ENCODE measurements at places on chromosomes 4 and X.

GRCh38 chrX:68175562-68175961, 257.7 kb downstream of the OPHN1 start:
- no peak for DNase-seq

DNA sequence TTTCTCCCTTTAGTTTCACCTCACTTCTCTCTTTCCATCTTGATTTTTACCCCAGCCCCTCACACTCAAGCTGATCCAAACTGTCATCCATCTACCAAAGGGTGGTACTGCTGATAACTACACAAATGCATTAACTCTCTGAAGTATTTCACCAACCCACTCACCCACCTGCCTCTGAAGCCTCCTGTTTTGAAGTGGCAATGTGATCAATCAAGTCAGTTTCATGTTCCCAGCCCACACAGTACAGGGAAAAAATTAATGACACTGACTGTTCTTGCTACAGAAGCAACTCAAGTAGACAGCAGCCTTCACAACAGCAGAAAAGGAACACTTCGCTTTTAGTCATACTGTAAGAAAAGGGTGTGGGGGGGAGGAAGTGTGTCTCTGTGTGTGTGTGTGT, 183.0 kb upstream of the NOCT start:
- no peak for DNase-seq

DNA sequence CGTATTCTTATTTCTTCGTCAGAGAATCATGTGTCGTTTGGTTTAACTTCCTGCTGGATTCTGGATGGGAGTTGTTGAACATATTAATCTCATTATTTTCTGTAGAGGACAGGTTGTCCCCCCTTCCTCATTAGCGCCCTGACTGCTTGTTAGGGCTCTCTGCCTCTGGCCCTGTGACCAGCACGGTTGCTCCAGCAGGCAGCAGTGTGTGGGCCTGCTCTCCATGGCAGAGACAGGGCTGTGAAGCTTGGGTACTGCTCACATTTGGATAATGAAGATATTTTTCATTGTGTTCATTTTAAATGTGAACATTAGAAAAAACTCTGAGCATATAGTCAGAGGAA, 102.7 kb downstream of the KLHL8 start:
- DNase-seq, result no peak

GRCh38 chr4:17316566-17316965, 195.3 kb downstream of the QDPR start:
- DNase-seq, result no peak

DNA sequence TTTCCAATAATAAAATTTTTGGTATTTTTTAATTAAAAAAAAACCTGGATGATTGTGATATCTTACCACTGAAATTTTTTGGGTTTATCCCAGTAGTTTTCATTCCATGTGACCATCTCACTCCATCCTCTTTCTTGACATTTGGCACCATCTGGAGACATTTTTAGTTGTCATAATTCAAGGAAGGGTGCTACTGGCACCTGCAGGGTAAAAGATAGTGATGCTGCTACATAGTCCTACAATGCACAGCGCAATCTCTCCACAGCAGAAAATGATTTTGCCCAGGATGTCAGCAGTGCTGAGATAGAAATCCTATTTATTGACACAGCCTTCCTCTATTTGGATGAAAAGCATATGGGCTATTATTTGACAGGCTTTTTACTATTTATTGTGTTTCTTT, 79.3 kb downstream of the RBPJ start:
- no peak for DNase-seq

DNA sequence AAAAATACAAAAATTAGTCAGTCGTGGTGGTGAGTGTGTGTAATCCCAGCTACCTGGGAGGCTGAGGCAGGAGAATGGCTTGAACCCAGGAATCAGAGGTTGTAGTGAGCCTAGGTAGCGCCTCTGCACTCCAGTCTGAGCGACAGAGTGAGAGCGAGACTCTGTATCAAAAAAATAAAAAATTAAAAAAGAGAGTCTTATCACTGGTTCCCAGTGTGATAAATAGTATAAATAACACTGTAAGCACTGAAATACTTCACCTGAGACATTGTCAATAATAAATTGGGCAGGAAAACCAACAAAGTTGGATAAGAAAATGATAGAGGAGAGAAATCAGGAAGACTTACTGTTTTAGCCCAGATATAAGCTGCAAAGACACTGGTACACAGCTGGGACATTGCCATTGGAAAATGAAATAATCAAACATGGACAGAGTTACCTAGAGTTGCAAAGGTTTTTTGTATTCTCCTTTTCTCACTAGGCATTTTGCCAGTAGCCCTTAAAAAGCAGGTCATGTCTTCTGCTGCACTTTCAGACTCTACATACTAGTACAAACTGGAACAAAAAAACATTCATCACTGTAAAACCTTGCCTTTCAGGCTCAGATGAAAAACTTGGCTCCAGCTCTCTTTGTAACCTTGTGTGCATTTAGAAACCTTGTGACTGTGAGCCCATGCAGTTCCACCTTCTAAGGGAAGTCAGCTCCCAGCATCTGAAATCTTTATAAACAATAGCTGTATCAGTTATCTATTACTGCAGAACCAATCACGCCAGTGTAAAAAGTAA, 55.0 kb upstream of the PPP1R2C start:
- no peak for DNase-seq

DNA sequence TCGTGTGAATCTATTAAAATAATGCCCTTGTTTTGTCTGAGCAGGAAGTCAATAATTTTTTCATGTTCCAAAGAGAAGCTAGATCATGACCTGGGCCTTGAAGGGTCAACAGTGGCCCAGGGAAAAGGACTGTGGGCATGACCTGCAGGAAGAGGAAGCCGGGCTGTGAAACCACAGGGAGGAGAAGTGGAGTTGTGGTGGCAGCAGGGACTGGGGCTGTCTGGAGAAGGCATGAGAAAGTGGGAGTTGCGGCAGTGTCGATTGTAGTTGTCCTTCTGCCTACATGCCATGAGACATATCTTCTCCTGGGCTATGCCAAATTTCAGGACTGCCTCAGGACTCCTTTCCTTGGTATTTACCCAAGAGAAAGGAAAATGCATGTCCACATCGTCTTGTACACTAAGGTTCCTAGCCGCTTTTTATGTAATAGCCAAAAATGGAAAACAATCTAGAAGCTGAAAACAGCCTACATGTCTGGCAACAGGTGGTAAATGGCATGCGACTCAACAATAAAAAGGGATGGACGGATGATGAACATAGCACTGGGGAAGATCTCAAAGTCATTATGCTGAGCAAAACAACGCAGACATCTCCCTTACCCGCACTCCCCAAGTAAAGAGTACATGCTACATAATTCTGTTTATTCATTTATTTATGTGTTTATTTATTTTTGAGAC, 13.6 kb upstream of the PTTG2 start:
- DNase-seq, result no peak

DNA sequence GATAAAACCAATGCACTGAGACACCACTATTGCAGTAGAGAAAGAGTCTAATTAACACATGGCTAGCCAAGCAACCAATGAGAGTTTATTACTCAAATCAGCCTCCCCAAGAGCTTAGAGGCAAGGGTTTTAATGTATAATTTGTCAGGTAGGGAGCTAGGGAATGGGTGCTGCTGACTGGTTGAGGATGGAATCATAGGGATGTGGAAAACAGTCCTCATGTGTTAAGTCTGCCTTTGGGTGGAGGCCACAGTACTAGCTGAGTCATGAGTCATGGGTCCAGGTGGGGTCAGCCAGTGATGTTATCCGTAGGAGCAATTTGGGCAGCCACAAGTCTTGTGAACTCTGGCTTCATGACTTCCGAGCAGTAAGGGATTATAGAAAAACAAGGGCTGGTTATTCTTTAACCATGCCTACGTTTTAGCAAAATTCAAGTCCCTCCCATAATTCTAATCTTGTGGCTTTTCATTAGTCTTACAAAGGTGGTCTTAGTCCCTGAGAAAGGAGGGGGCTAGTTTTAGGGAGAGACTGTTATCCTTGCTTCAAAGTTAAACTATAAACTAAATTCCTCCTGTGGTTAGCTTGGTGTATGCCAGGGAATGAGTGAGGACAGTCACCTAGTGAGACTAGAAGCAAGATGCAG, 25.1 kb upstream of the PLAC8 start:
- no peak for DNase-seq

DNA sequence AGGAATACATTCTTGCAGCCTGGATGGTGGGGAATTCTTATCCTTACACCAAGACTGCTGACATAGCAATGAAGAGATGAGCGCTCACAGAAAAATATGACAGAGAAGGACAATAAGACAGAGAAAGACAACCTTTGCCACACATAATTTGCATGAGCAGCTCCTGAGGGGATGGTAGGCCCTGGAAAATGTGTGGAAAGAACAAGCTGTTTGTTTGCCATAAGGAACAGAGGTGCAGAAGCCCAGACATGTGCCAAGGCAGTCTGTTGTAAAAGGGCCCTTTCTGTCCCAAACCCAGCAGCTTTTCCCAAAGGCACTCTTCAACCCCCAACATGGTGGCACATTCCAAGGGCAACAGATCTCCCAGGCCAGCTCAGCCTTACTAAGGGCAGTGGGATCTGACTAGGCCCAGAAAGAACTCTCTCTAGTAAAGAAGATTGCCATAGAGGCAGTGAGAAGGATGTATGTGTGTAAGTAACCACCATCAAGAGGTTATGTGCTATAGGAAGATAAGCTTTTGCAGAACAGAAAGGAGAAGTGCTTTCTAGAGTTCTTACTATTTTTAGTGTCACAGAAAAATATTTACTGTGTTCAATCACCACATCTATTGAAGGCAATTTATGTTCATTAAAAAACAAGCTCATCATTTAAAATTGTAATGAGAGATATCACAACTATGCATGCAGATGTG, 287.0 kb upstream of the RASGEF1B start:
- DNase-seq, result no peak

DNA sequence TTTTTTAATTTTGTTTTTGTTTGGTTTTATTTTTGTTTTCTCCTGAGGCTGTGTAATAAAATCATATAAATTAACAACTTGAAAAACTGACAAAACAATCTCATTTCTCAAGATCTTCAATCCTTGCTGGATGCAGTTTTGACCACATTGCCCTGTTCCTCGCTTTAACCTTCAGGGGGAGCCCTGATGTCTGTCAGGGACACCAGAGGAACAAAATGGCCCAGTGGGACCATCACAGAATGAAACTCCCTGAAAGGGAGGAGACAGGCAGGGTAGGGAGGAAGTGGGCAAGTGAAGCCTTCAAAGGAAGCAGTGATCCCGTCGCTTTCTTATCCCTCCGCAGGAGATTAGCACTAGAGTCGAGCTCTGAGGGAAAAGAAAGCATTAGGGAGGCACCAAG, 274.9 kb upstream of the LDB2 start:
- no peak for DNase-seq

GRCh38 chr4:15131551-15131950, 129.3 kb downstream of the CPEB2 start:
- no peak for DNase-seq

DNA sequence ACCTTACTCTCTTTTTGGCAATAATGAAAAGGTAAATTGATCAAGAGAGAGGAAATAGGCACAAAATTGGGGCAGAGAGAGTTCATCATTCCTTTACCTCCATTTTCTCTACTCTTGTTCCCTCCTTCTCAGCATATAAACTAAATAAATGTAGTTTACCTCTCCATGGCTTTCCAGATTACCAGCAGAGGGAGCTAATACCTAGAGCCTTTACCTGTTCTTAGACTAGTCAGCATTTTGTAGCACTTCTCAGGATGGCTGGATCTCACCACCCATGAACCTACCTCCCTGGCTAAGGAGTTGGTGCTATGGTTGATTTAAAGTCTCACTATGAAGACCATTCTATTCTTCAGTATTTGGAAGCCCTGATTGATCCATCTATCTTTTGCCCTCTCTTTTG, 15.7 kb downstream of the OFD1 start:
- no peak for DNase-seq

GRCh38 chr4:173517781-173518424, 12.1 kb downstream of the HAND2 start:
- DNase-seq, result peak; percentile 56

GRCh38 chrX:50691820-50692219, 122.2 kb downstream of the SHROOM4 start:
- no peak for DNase-seq

DNA sequence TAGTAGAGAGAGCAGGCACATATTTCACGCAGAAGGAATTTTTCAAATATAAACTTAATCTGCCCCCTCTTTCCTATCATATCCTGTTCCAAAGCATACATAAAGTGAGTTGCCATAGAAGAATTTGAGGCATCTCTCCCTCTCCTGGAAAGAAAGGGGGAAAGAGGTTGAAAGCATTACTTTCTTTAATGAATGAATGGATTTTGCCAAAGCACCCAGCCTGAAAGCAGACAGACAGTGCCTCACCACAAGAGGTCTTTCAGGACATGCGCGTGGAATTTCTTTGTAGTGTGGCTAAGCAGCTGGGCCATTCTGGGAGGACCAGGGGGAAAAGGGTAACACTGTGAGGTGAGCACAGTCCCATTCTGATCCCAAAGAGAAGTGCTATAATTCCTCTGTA, 651.4 kb downstream of the IQCM start:
- DNase-seq, result no peak

- no peak for DNase-seq
Measured at GRCh38 chr4:99144070-99144469, at the start of gene ADH4. Gene ADH4 (minus strand): TSS chr4:99144297. CDS start chr4:99144222, 75 bp downstream.

GRCh38 chr4:125322366-125322730, 7.6 kb downstream of the FAT4 start:
- DNase-seq, result no peak

DNA sequence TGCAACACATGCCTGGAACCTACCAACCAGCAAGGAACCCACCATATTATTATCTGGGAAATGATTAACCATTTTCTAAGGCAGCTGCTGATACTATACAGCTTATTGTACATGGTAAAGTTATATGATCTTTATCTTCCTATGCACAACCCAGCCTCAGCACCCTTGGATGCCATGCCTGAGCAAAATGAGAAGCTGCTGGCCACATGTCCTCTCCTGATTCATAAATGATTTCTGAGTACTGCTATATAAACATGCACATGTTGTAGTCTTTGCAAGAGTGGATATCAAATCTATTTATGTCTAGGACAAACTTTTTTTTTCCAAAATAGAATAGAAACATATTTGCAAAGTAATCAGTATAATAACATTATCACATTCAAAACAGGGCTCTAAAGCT, 1043.6 kb downstream of the CCSER1 start:
- DNase-seq, result no peak

DNA sequence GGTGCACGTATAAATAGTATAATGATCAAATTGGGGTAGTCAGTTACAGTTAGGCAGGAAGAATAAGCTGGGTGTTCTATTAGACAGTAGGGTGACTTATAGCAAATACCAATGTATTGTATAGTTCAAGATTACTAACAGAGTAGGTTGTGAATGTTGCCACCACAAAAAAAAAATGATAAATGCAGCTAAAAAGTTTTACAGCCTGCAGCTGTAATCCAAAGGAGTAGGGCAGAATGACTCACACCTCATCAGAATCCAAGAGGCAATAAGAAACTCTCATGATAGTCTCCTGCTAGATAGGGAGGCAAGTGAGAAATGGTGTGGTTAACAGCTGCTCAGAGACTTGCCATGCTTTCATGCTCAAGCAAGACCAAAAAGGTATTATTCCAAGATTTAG, 19.6 kb upstream of the TCEAL4 start:
- DNase-seq, result no peak

- DNase-seq, result no peak
Measured at GRCh38 chr4:126564283-126564854, 1068.4 kb upstream of the INTU start.

- DNase-seq, result no peak
Measured at GRCh38 chr4:54547299-54548097, 110.3 kb upstream of the KIT start.

GRCh38 chrX:23048806-23049573, 49.2 kb downstream of the DDX53 start:
- no peak for DNase-seq

Measured in vagina (tissue), 2 donors.